ENCODE measurements at places on chromosomes 12 and 14.

DNA sequence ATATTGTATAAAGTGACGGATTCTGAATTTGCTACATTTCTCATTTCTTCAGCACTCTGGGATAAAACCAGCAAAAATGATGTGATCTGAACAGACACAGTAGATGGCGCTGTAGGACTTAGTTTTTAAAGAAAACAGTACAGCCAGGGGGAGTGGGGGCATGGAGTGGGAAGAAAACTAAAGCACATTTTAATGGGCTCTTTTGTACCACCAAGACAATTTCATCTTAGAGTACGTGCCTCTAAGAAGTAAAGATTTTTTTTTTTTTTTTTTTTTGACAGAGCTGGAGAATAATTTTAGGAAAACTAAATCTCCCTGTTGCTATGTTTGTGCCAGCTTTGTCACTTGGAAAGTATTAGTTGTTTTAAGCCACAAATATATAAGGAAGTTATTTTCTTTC is 124.4 kb downstream of the RAD51B start:
- DNase-seq = peak; percentile 46

DNA sequence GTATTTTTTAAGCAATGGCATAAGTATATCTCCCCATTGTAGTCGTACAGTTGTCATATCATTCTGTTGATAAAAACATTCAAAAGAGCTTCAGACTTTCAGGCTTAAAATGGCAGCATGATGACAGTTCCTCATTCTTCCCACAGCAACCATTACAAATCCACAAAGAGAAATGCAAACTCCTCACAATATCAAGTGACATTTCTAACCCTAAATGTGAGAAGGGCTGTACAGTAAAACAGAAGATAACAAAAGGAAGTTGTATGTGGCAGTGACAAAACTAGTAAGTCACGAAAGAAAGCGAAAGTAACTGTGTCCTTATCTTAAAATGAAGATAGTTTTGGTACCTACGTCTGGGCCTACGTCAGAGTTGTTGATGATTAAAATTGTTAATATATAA is 46.7 kb downstream of the GXYLT1 start:
- no peak for DNase-seq

- peak; percentile 12 for DNase-seq
Measured at GRCh38 chr12:51886021-51886710, 1.7 kb upstream of the ANKRD33 start.

GRCh38 chr12:93889516-93890212 is 212.5 kb downstream of the CRADD start:
- DNase-seq = no peak

DNA sequence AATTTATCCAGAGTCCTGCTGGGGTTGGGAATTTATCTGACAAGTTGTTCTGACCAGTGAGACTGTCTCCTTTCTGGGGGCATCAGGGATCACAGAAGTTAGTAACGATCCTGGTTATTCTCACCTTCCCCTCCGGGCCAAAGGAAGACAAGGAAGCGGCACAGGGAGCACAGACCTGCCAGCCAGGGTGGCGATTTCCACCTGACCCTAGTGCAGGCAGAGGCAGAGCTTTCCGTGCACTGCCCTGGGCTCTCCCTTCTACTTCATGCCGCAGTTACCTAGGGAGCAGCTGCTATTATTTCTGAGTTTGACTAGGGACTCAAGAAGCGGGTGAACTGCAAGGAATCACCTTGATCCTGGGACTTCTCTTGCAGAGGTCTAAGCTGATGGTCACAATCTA is 7.4 kb downstream of the TMEM106C start:
- DNase-seq = no peak

DNA sequence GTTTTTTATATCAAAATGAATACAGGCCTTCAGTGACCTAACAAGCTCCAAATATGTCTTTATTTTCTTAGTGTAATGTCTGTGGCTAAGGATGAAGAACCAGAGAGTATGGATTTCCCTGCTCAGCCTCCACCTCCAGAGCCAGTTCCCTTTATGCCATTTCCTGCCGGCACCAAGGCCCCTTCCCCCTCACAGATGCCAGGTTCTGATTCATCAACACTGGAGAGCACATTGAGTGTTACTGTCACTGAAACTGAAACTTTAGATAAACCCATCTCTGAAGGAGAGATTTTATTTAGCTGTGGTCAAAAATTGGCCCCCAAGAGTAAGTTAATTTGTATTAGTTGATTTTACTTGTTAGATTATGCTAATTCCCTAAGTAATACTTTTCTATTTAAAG is 61.0 kb downstream of the KIAA0586 start:
- no peak for DNase-seq

DNA sequence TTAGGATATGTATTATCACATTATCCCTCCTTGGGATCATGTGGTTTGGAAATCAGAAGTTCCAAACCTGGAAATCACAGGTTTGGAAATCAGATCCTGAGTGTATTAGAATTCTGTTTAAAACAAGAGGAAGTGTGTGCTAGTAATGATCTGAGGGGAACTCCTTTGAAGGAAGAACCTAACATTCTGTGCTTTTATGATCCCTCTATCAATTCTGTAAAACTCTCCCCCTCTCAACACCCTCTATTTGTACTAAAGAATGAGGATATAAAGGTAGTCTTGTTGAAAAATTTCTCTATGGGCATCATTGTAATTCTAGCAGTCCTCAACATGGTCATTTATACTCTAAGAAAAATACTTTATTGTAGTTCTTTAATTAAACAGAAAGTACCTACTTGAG is 97.4 kb downstream of the SRGAP1 start:
- DNase-seq = no peak

DNA sequence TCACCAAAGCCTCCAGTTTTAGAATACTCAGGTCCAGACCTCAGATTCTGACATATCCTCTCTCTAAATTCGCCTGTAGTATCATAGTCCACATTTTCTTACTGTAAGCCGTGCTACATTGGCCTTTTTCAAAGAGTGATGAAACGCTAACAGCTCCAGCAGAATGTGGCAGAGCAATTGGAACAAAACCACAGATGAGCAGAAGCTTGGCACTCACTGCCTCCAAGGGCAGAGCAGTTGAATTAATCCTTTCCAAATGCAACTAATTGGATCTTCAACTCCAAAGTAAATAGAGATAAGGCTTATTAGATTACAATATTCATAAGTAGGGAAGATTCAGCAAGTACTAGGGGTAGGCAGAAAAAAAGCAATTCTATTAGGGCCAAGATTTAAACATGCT is 128.3 kb downstream of the SLC35F4 start:
- DNase-seq = no peak

DNA sequence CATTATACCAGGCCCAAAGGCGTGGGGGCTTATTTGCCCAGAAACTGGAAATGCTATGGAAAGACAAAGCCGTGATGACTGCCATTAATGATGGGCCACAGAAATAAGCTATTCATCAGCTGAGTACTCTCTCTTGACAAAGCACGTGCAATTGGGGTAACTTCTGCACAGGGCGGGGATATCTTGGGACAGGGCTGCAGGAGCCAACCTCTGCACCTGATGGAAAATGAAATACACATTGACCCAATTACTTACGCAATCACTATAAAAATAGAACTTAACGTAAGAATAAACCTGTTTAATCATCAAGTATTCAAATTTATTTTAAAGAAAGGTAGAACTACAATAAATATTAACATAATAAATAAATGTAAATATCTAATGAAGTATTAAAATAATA is 180.1 kb upstream of the NTF3 start:
- no peak for DNase-seq

DNA sequence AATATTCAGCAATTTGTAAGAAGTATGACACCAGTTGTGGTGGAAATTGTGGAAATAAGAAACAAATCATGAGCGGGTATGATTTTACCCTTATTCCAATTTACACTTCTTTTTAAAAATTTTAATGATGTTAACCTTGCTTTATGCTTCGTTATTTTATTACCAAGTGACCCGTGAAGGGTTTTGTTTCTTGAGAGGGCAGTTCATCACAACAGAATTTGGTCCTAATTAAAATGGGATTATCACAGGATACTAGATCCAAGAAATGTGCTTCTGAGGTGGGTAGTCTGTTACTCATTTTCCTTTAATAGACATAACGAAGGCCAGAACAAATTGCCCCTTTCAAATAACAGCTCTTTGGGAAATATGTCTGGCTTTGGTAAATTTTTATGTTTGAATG is 25.5 kb upstream of the RASSF8 start:
- DNase-seq = no peak

- DNase-seq = no peak
Measured at GRCh38 chr12:46109343-46110222, 119.2 kb upstream of the SCAF11 start.

DNA sequence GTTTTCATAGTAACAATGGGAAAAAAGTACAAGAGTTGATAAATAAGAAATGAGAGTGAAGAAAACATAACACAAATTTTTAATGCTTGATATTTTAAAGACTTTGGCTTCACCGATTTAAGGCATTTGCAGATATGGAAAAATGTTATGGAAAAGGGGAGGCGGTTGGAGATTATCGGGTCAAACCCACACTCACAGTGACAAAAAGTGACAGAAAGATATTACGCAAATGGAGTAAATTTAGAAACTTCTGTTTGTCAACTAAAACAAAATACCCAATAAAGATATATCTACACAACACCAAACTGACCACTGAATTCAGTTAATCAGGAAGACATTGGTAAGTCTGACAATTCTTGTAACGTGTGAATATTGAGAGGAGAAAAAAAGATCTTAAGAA is 2.5 kb downstream of the PPP1R12A start:
- DNase-seq = no peak

DNA sequence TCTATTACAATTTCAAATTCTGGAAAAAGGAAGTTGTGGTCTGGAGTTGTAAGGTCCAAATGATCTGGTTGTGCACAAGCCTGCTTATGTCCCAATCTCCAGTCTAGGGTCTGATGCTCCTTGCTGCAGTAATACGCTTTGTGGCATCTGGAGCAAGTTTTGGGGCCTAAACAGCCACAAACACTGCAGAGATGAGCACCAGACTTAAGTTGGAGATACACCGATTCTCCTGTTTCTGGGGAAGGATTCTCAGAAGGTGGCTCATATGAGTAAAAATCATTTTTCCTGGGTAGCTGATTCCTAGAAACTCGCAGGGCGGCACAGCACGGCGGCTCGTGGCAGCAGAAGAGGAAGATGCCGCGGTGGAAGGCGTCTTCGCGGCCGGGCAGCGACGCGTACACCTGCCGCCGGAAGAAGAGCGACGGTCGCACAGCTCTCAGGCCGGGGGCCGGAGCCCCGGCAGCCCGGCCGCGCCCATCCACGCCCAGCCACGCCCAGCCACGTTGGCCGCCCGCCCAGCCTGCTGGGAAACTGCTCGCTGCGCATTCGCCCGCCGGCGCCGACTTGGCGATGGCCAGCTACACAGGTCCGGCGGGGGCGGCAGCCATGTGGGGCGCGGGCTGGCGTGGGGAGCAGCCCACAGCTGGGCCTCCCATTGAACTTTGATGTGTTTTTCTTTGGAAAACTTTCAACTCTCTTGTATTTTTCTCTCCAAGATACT is 129.0 kb downstream of the ASCL4 start:
- DNase-seq = no peak

- no peak for DNase-seq
Measured at GRCh38 chr14:49863487-49864281, 11.1 kb upstream of the NEMF start.

DNA sequence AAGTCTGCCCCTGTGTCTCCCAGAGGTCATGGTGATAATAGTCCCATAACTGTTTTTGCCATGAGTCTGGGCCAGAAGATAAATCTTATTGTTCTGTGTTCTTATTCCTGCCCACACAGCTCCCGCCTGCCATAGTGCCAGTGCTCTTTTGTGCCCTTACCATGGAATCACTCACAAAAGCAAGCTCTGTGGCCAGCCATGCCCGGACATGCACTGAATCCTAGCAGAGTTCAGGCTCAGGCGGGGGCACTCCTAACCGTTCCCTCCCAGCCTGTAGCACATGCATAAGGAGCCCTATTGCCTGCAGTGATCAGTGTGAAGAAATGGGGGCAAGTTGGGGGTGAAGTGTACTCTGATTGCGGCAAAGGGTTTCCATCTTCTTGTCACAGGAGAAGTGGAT is 33.3 kb downstream of the DHRS2 start:
- DNase-seq = no peak

DNA sequence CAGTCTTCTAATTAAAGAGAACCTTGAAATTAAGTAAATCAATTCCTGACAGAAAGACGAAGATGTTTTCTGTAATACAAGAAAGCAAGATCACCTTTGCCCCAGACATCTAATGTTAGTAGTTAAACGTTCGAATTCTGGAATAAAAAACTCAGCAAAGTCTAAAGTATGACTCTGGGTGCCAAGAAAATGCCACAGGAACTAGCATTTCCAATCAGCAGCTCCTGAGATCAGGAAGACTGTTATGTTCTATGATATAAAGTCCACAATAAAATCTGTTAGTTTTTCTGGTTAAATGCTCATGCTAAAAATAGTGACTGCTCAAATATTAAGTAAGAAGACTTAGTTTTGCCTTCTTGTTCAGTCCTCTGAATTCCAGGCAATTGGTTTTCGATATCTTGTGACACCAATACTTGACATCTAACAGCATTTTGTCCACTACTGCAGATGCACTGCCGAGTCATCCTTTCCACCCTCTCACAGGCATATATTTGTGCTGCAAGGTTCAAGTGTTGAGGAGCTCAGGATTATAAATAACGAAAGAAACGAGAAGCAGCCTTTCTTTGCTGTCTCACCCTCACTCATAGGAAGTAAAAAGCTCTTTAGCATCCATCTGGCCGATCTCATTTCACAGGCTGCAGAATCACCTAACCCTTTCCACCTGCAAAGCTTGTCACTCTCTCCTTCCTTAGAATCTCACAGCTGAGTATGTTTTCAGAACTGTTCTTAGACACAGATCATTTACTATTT is 32.0 kb downstream of the SSH1 start:
- no peak for DNase-seq

GRCh38 chr12:97229004-97229403 is 233.6 kb upstream of the RMST start:
- no peak for DNase-seq

- no peak for DNase-seq
Measured at GRCh38 chr14:78747813-78748212, 577.6 kb downstream of the NRXN3 start.

GRCh38 chr12:958588-959123 is 9.2 kb upstream of the RAD52 start:
- DNase-seq = no peak

- no peak for DNase-seq
Measured at GRCh38 chr12:3641428-3642018, 111.4 kb downstream of the CRACR2A start.

- DNase-seq = no peak
Measured at GRCh38 chr12:125533434-125534029, 468.3 kb downstream of the AACS start.

GRCh38 chr12:53049571-53050318 is at the start of gene TNS2:
TSS of gene TNS2 (plus strand) at chr12:53050065. CDS start at chr12:53050186, 121 bp downstream.
- DNase-seq = no peak

DNA sequence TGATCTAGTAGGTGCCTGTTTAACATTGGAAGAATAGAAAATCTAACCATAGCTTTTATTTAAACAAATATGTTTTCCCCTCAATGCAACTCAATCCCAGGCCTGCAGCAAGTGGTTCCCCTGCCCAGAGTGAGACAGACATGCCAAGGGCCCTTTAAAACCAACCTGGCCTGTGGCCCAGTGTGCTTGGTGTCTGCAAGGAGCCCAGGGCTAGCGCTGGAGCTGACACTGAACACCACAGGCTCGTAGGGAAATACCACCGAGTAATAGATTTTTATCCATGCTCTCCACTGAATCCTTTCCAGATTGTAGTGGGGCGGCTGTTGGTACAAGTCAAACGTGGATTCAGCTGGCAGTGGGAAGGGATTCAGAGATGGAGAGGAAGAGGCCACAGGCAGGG is 95.6 kb upstream of the NRXN3 start:
- no peak for DNase-seq

- DNase-seq = no peak
Measured at GRCh38 chr12:127942981-127943380, 324.0 kb upstream of the TMEM132C start.

GRCh38 chr12:3042394-3042793 is 34.8 kb upstream of the TSPAN9 start:
- DNase-seq = no peak
